ENCODE measurements at places on chromosomes 7 and 10.

DNA sequence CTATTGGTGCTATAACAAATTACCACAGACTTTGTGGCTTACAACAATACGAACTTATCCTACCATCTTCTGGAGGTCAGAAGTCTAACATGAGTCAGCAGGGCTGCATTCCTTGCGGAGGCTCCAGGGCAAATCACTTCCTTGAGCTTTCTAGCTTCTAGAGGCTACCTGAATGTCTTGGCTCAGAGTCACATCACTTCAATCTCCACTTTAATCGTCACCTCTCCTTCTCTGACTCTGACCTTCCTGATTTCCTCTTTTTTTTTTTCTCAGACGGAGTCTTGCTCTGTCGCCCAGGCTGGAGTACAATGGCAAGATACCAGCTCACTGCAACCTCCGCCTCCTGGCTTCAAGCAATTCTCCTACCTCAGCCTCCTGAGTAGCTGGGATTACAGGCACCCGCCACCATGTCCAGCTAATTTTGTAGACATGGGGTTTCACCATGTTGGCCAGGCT, 44.6 kb upstream of the ANAPC16 start:
- DNase-seq, result no peak

- no peak for DNase-seq
These were observed 63.3 kb upstream of the SMNDC1 start for GRCh38 chr10:110368002-110368401.

DNA sequence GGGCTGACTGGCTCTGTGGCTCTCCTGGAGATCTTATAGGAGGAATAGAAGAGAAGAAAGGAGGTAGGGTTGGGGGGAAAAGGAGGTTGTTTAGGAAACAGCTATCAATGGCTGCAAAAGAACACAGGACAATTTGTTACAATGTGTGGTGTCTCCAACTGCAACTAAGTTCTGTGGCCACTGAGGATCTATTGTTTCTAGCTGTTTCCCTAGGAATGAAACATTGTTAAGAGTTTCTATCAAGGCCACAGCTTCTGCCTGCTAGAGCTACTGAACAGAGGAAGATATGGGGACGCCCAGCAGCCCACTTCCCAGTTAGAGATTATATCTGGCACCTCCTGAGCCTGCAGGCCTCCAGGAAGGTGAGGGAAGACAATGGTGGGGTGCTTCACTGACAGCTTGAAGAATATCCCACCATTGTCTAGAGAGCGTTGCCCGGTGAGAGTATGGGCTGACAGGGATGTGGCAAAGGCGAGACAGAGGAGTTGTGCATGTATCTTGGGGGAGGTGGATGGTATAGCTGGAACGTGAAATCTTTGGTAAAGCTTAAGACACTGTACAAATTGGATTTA, 4.0 kb downstream of the SCD start:
- DNase-seq, result no peak

- no peak for DNase-seq
These were observed 877.9 kb downstream of the KCNMA1 start for GRCh38 chr10:76759681-76760080.

GRCh38 chr7:132777956-132778355, 201.7 kb upstream of the PLXNA4 start:
- DNase-seq, result no peak

DNA sequence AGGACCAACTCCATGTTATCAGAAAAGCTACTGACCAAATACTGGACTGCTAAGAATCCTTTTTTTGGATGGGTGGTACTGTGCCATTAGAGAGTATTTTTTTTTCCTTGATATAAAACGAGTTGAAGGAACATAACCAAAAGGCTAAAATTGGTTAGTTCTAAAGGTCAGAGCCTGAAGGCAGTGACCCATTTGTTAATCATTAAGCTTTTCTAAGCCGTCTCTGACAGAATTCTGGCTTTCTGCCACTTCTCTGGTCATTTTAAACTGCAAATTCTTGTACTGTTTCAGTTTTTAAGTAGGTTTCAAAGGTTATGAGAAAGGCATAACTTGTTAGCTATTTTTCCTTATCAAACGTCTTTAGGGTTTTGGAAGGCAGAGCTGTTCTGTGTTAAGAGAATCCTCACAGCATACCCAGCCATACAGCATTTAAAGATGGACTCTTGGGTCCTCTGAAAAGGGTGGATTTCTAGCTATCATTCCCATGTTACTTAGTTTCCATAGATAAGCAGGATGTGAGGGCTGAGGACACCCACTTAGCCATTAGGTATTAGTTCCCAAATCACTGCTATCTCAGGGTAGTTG, 196.8 kb downstream of the RNLS start:
- DNase-seq, result no peak

GRCh38 chr7:104862719-104863118, 151.3 kb upstream of the KMT2E start:
- DNase-seq, result no peak

GRCh38 chr10:103055105-103055504, 137.0 kb downstream of the CNNM2 start:
- DNase-seq, result no peak

- no peak for DNase-seq
These were observed 1138.5 kb upstream of the PHF14 start for GRCh38 chr7:9835199-9835598.

GRCh38 chr7:110621289-110621688, 469.6 kb upstream of the LRRN3 start:
- DNase-seq, result no peak

DNA sequence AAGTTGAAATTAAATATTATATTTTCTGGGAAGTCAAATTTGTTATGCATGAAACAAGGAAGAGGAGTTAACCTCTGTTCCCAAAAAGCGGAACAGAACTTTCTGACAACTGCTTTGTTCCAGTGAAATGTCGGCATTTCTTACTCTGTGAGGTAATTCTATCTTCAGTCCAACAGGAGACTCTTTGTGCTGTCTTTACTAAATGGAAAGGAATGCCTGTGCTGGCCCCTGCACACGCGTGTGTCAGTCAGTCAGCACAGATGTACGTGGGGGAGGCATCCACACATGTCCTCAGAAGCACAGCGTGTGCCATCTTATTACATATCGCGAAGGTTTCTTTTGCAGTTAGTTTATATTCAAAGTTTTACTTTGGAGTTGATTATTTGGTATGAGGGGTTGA, 37.5 kb downstream of the NET1 start:
- DNase-seq, result no peak

- no peak for DNase-seq
These were observed 750.7 kb upstream of the SORCS1 start for GRCh38 chr10:107915215-107915610.

GRCh38 chr10:74058658-74059057, 60.7 kb downstream of the VCL start:
- DNase-seq, result no peak
